ENCODE measurements at places on chromosomes 3 and 15. TPM values are rescaled to one million over a fixed set of nuclear protein-coding genes. Genes with fewer than 3 reads are reported as not detected.

GRCh38 chr3:172394692-172395091 lies 53.6 kb downstream of the GHSR start:
- DNase-seq: no peak

DNA sequence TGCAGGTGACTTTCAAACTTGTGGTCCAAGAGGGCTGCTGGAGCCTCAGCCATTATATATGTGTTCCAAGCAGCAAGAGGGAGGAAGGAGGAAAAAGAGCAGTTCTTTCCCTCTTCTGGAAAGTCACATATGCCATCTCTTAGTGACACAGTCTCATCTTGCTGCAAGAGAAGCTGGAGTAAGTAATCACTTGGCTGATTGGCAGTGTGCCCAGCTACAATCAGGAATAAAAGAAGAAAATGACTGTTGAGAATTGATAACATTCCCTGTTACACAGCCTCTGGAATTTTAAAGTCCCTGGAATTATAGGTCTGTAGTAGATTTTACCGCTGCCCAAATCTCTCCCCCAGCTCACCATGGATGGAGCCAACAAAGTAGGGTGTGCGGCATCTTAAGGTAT lies 31.4 kb upstream of the LYZL4 start:
- DNase-seq: no peak

Gene KIF15
- polyA plus RNA-seq: 3.6 TPM

Gene SH2D7
- 0.04 TPM for polyA plus RNA-seq

Gene TRIM42
- polyA plus RNA-seq: not detected
